ENCODE measurements at places on chromosomes 6 and 20.

DNA sequence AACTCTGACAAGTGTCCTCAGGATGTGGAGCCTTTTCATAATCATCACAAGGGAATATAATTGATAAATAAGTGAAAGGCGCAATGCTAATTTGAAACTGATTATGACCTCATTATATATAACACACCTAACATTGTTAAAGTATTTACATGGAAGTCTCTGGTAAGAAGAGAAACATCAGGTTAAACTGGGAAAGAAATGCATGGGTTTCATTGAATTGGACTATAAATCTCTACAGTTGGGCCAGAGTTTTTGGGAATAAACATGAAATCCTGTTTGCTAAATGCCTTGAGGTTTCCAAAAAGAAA lies 1.0 kb upstream of the SGK1 start:
- no peaks in the 10 kb centered on the region for H3K27me3 ChIP-seq

- no peak for DNase-seq
- H3K27ac ChIP-seq: no peak overlapping the region
- H3K4me1 ChIP-seq: no peaks in the 10 kb centered on the region
- H3K4me3 ChIP-seq: no peak overlapping the region
- H3K36me3 ChIP-seq: no peaks in the 10 kb centered on the region
Observed at GRCh38 chr6:20044883-20045282, 167.4 kb downstream of the MBOAT1 start.

- DNase-seq: no peak
- no peak overlapping the region for H3K4me3 ChIP-seq
- peak overlapping the region; percentile 1 for H3K27ac ChIP-seq
- peaks cover 19% of the 10 kb centered on the region for H3K4me1 ChIP-seq
- H3K27me3 ChIP-seq: no peaks in the 10 kb centered on the region
Observed at GRCh38 chr6:100175814-100176310, 181.8 kb upstream of the MCHR2 start.

- no peaks in the 10 kb centered on the region for H3K27me3 ChIP-seq
- no peak overlapping the region for H3K4me3 ChIP-seq
- peaks cover 16% of the 10 kb centered on the region for H3K4me1 ChIP-seq
Observed at GRCh38 chr6:105805501-105806023, 280.6 kb upstream of the PRDM1 start.

GRCh38 chr20:63518351-63518861 lies 2.2 kb upstream of the PPDPF start:
- H3K27ac ChIP-seq: no peak overlapping the region
- H3K4me1 ChIP-seq: peaks cover 35% of the 10 kb centered on the region
- DNase-seq: no peak
- H3K36me3 ChIP-seq: no peaks in the 10 kb centered on the region
- H3K27me3 ChIP-seq: no peaks in the 10 kb centered on the region

- no peak overlapping the region for H3K4me3 ChIP-seq
- H3K27ac ChIP-seq: no peak overlapping the region
- no peaks in the 10 kb centered on the region for H3K27me3 ChIP-seq
- H3K36me3 ChIP-seq: no peaks in the 10 kb centered on the region
Observed at GRCh38 chr20:58306421-58307261, 2.9 kb upstream of the RAB22A start.

DNA sequence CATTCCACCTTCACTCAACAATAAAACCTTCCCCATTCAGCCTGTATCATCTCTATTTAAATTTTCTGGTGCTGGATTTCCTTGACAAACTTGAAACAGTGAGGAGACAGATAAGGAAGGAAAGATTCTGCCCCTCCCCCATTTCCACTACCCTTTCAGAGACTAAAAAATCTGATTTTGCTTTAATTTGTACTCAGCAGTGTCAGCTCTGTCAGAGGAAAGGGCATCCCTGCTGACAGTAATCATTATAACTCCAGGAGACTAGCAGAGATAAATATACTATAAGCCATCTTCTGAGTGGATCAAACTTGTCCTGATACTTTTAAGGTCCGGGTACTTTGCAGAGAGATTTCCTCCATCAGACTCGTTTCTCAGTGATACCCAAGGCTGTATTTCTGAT lies 155.6 kb downstream of the SAMD5 start:
- H3K36me3 ChIP-seq: no peaks in the 10 kb centered on the region
- no peaks in the 10 kb centered on the region for H3K27me3 ChIP-seq
- no peaks in the 10 kb centered on the region for H3K4me1 ChIP-seq
- H3K4me3 ChIP-seq: no peak overlapping the region
- H3K27ac ChIP-seq: no peak overlapping the region
- DNase-seq: no peak

- H3K36me3 ChIP-seq: no peaks in the 10 kb centered on the region
- H3K27ac ChIP-seq: no peak overlapping the region
- no peak overlapping the region for H3K4me3 ChIP-seq
Observed at GRCh38 chr20:51042657-51043247, 19.8 kb upstream of the KCNG1 start.

GRCh38 chr6:147046141-147046877 lies 157.9 kb upstream of the STXBP5 start:
- no peak overlapping the region for H3K4me3 ChIP-seq
- no peaks in the 10 kb centered on the region for H3K4me1 ChIP-seq
- no peaks in the 10 kb centered on the region for H3K36me3 ChIP-seq
- no peak overlapping the region for H3K27ac ChIP-seq

GRCh38 chr6:509676-510075 lies 118.1 kb downstream of the IRF4 start:
- H3K27ac ChIP-seq: no peak overlapping the region
- no peak overlapping the region for H3K4me3 ChIP-seq
- no peaks in the 10 kb centered on the region for H3K36me3 ChIP-seq
- DNase-seq: no peak
- no peaks in the 10 kb centered on the region for H3K4me1 ChIP-seq

DNA sequence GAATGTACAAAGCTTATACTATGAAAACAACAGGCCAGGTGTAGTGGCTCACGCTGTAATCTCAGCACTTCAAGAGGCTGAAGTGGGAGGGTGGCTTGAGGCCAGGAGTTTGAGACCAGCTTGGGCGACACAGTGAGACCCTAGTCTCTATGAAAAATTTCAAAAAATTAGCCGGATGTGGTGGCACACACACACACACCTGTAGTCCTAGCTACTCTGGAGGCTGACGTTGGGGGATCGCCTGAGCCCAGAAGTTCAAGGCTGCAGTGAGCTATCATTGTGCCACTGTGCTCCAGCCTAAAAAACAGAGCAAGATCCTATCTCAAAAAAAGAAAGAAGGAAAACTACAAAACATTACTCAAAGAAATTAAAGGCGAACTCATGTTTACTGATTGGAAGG lies 7.3 kb upstream of the ASF1A start:
- H3K36me3 ChIP-seq: no peaks in the 10 kb centered on the region
- H3K4me1 ChIP-seq: peaks cover 6% of the 10 kb centered on the region
- no peak overlapping the region for H3K27ac ChIP-seq
- no peak overlapping the region for H3K4me3 ChIP-seq

Data from vagina (tissue), 2 donors.